ENCODE measurements at places on chromosomes 7 and 10.

DNA sequence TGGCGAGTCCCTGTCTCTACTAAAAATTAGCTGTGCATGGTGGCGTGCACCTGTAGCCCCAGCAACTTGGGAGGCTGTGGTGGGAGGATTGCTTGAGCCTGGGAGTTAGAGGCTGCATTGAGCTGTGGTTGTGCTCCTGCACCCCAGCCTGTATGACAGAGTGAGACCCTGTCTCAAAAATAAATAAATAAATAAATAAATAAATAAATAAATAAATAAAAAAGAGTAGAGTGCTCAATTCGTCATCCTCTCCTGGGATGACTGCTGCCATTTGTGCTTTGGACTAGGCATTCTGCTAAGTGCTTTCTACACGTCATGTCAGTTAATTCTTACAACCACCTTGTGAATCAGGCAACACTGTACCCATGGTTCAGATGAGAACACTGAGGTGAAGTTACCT, 130.6 kb downstream of the DOCK1 start:
- no peak for DNase-seq

GRCh38 chr7:73941836-73942551, 81.0 kb downstream of the TMEM270 start:
- DNase-seq, result no peak

DNA sequence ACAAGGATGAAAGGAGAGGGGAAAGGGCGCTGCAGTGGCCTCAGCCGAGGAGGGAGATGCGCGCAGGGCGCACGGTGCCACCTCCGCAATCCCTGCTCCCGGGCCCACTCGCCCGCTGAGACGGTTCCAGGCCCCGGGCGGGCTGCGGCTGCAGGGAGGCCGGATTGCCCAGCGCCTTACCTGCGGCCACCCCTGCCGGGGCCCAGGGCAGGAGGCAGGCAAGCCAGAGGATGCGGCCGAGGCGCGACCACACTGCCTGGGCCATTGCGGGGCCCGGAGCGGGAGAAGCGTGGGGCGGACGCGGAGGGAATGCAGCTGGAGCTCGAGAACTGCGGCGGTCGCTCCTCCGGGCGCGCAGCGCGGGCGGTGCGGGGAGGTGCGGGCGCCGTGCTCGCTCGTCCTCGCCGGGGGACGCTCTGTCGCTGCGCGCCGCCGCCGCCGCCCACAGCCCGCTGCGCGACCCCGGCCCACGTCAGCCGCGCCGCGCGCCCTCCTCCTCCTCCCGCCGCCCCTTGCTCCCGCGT, at the start of gene TMEM130:
Gene TMEM130, minus strand, starts transcription at position 418 of the 524 bp plus-strand sequence. Its CDS starts 153 bp downstream, at position 265.
- no peak for DNase-seq

GRCh38 chr7:129495987-129496386, 6.3 kb upstream of the SMKR1 start:
- DNase-seq, result no peak

- DNase-seq, result no peak
Measured at GRCh38 chr7:73830681-73831583, at the start of gene CLDN4. CLDN4 (plus strand) TSS chr7:73830996; CDS start chr7:73831202, 206 bp downstream.

GRCh38 chr10:78902815-78903214, 166.0 kb upstream of the ZMIZ1 start:
- DNase-seq, result no peak

- no peak for DNase-seq
Measured at GRCh38 chr7:25780904-25781303, 371.1 kb upstream of the NFE2L3 start.

DNA sequence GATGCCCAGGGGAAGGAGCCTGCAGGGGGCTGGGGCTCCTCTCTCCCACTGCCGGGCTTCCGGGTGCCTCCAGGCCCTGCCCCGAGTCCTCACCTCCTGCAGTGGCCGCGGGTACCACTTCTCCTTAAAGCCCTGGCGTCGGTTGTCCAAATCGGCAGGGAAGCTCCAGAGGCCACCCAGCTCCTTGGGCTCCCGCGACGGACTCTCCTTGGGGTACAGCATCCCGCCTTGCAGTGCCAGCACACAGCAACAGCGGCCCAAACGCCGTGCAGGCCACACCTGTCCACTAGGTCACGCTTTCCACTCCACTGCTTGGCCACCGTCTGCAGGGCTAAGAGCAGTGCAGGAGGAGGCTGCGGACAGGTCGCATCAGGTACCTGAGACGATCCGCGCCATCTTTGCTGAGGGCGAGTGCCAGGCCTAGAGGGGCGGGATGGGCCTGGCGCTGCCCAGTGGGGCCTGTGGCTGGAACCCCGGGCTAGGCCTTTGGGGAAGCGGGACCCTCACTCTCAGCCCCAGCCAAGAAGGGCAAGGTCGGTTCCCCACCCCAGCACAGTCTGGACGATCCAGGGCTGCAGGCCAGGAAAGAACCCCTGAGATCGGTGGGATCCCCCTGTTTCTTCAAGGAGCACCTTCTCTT, 47.7 kb upstream of the ZNF479 start:
- no peak for DNase-seq

DNA sequence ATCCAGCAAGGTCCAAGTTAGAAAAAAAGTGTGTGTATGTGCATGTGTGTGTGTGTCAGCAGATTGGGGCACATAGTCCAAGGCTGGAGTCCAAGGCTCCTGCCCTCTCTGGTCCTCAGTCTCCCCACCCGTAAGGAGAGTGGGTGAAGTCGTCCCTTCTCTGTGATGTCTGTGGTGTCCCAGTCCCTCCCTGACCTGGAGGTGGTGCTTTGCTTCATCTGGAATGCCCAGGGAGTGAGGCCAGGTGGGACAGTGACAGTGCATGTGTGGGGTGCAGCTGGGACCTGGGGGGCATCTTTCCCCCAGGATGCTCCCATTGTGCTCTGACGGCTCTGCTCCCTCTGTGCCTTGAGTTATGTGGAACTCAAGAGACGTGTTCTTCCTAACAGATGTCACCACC, 18.0 kb downstream of the AQP1 start:
- DNase-seq, result no peak

DNA sequence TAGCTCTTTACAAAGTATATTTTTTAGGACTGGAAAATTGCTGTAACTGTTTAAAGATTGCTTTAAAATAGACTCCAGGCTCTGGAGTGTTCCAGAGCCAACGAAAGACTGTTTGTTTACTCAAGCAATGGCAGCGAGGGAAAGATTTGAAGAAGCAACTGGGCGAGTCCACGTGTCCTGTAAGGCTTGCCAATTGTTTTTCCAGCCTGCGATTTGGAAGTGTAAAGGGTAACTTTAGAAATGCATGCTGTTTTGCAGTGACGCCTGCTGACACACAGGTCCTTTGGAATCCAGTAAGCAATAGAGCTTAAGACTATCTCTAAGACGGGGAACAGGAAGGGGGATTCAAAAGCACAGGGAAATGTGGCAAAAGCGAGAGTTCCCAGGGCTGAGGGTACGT, 55.8 kb downstream of the TACC2 start:
- no peak for DNase-seq

GRCh38 chr7:108190891-108191290, 60.7 kb upstream of the LAMB4 start:
- DNase-seq, result no peak

DNA sequence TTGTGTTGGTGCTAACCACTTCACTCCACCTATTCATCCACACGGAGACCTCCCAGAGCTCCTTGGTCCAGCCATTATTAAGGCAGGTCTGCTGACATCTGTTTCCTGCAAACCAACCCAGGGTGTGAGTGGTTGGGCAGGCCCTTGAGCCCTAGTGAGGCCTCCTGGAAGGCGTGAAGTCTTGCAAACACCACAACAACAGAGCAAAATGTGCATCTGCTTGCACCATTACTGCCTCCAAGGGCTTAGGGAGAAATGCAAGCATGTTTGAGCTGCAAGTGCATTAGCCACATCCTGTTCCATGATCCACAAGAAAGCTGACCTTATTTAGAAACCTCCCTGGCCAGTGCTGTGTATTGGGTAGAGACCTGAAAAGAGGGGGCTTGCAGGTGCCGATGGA, 325.5 kb downstream of the GRID1 start:
- DNase-seq, result no peak

GRCh38 chr7:83964318-83964717, 230.3 kb downstream of the SEMA3A start:
- DNase-seq, result no peak

DNA sequence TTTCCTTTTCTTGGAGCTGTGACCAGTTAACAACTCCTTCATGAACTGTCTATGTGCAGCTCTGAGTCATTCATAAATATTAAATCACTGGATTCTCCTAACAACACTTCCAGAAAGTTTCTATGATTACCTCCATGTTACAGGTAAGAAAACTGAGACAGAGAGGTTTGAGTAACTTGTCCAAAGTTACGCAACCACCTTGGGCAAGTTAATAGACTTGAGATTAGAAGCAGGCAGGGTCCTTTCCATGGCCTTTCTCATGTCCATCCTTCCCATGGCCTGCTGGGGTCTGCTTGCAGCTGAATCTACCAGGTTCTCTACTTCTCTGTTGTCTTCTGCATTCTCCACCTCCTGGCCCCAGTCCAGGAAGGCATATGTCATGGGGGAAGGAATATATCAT, 648.8 kb upstream of the MKI67 start:
- DNase-seq, result no peak

- no peak for DNase-seq
Measured at GRCh38 chr7:34749446-34749845, 91.4 kb downstream of the NPSR1 start.

- no peak for DNase-seq
Measured at GRCh38 chr10:97090035-97090434, 95.7 kb downstream of the SLIT1 start.

DNA sequence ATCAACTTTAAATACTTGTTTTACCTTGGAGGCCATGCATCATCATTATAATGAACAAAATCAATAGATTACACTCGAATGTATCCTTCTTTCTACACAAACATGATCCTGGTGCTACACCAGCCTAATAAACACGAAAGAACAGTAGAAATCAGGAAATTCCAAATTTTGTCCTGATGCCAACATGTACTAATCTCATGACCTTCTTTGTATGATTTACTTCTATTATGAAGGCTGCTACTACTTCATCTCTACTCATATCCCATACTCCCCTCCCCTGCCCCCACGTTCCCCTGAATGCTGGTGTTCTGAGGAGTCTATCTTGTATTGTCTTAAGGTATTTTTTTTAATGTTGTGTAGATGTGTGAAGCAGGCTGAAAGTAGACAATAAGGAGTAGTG, 315.0 kb downstream of the CACNA2D1 start:
- DNase-seq, result no peak

DNA sequence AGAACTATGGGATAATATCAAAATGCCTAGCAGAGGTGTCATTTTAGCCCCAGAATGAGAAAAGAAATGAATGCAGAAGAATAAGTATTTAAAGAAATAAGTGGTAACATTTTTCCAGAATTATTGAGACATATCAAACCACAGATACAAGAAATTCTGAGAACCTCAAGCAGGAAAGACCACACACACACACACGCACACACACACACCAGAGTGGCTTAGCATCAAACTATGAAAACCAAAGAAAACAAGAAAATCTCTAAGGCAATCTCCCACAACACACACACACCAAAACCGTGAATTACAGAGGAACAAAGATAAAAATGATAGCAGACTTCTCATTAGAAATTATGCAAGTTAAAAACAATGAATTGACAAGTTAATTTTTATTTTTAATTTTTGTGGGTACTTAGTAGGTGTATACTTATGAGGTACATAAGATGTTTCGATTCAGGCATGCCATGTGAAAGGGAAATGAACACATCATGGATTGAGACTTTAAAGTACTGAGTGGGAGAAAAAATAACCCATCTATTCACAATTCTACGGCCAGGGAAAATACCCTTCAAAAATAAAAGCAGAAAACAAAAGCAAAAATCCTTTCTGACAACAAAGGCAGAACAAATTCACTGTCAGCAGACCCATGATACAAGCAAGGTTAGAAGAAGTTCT, 14.6 kb downstream of the PPIF start:
- no peak for DNase-seq

DNA sequence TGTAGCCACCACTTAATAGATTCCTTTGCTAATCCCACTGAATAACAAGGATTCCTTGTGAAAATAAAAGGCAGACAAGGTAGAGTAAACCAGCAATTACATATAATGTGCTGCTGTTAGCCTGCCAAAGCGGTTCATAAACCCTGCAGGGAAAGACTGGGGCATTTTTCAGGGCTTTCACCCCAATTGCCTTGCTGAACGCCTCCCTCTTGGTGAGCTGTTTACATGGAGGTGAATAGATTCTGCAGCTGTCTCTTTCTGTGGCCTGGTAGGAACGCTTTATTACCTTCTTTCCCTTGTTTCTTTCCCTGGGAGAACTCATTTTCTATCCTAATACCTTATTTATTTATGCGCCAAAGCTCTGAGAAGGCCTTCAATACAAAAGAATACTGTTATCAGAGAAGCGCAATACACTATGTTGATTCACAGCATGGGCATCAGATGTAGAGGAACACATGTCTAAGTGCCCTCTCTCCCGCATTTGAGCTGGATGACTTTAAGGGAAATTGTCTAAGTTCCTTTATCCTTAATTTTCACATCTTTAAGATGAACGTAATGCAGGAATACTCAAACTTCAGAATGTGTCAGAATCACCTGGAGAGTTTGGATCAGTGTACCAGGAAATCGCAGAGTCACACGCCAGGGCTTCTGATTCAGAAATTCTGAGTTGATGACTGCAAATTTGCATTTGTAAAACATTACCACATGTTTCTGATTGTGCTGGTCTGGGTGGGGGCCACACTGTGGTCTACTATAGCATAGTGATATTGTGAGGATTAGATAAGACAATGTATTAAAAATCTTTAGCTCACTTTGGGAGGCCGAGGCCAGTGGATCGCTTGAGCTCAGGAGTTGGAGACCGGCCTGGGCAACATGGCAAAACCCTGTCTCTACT, 1203.8 kb downstream of the SORCS3 start:
- DNase-seq, result no peak

GRCh38 chr7:4749363-4749762, 26.1 kb upstream of the AP5Z1 start:
- no peak for DNase-seq

GRCh38 chr10:125820701-125821100, 2.4 kb downstream of the UROS start:
- DNase-seq, result no peak

DNA sequence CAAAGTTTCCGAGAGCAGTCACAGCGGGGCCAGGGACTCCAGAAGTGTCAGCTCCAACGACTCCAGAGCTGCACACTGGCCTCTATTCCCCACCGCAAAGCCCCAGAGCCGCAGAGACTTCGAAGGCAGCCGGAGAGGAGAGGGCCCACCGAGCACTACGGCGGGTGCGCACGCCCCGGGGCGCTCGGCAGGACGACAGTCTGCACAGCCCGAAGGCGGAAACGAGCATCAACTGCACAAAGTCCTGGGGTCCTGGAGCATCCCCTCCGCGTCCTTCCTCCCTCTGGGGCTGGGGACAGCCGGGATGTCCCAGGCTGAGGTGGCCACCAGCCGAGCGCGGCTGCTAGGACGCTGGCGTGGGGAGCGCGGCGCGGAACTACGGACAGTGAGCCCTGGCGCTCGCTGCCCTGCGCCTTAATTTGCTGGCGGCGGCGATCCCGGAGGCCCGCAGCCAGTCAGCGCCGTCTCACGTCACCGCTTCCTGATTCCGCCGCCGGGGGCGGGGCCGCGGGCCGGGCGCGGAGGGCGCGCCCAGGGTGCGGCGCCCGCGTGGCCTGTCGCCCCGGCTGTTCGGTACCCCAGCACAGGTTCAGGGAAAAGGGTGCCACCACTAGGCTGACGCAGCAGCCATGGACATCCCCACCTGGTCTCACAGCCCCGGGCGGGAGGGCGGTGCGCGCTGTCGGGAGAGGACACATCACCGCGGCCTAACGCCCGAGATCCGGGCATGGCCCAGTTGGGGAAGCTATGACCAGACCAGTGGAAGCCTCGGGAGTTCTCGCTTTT, at the start of gene TBX20:
Gene TBX20, minus strand, starts transcription at position 391 of the 786 bp plus-strand sequence. CDS start 480 bp downstream, outside the sequence.
- no peak for DNase-seq

- DNase-seq, result no peak
Measured at GRCh38 chr7:130087364-130087763, 17.0 kb downstream of the KLHDC10 start.
